ENCODE measurements at places on chromosomes 11 and 22.

DNA sequence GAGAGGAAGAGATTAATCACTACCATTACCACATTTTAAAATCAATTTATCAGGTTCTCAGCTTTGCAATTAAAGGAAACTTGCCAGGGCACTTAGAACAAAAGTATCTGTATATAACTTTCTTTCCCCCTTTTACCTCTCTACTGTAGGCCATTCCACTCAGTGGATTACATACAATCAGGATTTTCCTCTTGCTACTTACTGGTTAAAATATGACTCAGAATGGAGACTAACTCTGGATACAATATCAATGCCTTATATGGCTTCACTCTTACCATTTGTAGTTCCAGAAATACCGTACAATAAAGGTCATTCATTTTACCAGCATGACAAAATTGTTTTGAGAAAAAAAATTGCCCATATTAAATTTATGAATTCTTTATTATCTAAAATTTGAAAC is 706.8 kb downstream of the KCNA4 start:
- DNase-seq = no peak

DNA sequence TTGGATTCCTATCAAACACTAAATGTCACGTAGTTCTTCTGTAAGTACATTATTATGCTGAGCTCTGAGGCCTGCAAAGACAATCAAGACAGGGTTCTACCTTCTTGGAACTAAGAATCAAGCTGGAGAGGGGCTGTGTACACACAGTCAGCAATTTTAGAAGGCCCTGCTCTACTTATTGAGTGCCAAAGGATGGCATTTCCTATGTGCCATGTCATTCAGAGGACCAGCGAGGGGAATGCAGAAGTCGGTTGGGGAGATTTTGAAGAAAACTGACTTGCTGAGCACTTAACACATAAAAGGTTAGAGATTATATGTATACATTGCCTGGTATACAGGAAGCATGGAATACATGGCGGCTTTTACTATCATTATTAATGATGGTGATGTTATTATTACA is 5.3 kb downstream of the SLC37A2 start:
- no peak for DNase-seq

GRCh38 chr22:39439170-39439569 is 17.6 kb upstream of the MGAT3 start:
- no peak for DNase-seq

GRCh38 chr11:106507645-106508306 is 430.3 kb downstream of the AASDHPPT start:
- no peak for DNase-seq

DNA sequence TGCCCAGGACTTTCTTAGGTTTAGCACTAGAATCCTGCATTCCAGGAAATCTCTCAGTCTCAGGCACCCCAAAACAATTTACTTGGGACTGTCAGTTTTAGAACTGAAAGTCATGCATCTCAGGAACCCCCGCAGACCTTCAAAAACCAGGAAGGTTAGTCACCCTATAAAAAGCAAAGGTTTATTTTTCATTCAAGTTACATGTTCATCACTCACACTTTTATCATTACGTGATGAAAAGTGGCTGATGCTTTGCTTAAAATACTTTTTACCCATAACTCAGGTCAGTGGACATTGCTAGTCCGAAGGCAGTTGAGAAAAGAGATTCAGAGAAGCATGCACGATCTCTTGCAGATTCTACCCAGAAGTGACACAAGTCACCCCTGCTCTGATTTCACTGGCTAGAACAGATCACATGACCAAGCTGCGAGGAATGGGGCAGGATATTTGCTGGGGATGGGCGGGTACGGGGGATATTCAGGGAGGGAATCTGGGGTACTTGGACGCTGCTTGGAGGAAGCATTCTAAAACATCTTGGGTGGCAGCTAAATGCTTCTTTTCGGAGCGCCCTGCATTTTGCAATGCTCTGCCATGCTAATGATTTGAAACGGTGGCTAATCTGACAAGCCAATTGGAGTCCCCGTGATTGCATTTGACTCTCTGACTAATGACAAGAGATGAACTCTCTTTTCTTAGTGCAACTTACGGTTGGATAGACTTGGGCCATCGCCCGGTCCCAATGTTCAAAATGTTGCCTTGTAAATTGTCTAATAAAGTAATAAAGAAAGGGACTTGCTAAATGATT is 110.2 kb downstream of the MIAT start:
- no peak for DNase-seq
